ENCODE measurements at places on chromosomes 7 and 10.

DNA sequence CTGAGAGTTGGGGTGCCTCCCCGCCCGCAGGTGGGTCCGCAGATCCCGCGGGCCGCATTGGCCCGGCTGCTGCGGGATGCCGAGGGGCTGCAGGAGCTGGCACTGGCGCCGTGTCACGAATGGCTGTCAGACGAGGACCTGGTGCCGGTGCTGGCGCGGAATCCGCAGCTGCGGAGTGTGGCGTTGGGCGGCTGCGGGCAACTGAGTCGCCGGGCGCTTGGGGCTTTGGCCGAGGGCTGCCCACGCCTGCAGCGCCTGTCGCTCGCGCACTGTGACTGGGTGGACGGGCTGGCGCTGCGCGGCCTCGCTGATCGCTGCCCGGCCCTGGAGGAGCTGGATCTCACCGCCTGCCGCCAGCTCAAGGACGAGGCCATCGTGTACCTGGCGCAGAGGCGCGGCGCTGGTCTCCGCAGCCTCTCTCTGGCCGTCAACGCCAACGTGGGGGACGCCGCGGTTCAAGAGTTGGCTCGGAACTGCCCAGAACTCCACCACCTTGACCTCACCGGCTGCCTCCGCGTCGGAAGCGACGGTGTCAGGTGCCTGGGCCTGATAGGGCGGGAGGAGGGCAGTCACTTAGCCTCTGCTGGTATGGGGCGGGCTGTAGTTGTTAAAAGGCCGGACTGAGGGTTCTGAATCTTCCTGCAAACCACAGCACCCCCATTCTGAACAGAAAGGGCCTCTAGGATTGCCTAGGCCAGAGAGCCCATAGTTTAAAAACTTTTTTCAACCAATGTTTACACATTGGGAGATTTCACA, 1.3 kb downstream of the FBXL15 start:
- peak; percentile 37 for DNase-seq

GRCh38 chr7:65449505-65449852, 75.8 kb downstream of the ZNF92 start:
- no peak for DNase-seq

GRCh38 chr10:74643596-74643975, 182.8 kb upstream of the KAT6B start:
- DNase-seq, result no peak

- DNase-seq, result no peak
These were observed 190.1 kb upstream of the AKR1E2 start for GRCh38 chr10:4635883-4636282.

- DNase-seq, result no peak
These were observed 8.5 kb upstream of the GLCCI1 start for GRCh38 chr7:7959979-7960670.

DNA sequence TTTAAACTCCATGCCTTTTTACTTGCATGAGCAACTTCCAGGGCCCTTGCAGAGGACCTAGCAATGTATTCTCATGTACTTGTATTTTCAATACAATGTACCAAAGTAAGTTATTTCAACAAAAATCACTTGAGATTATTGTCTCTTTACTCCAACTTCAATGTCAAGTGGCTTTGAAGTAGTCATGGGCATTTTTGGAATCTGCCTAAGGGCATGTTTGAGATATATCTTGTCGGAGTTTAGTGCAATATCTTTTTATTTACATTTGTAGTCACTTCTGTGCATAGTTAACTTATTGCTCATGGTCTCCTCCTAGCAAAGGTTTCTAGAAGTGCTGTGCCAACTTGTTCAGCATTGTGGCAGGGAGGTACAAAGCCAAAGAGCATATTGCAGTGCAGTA, 508.7 kb upstream of the SEMA3D start:
- DNase-seq, result no peak

DNA sequence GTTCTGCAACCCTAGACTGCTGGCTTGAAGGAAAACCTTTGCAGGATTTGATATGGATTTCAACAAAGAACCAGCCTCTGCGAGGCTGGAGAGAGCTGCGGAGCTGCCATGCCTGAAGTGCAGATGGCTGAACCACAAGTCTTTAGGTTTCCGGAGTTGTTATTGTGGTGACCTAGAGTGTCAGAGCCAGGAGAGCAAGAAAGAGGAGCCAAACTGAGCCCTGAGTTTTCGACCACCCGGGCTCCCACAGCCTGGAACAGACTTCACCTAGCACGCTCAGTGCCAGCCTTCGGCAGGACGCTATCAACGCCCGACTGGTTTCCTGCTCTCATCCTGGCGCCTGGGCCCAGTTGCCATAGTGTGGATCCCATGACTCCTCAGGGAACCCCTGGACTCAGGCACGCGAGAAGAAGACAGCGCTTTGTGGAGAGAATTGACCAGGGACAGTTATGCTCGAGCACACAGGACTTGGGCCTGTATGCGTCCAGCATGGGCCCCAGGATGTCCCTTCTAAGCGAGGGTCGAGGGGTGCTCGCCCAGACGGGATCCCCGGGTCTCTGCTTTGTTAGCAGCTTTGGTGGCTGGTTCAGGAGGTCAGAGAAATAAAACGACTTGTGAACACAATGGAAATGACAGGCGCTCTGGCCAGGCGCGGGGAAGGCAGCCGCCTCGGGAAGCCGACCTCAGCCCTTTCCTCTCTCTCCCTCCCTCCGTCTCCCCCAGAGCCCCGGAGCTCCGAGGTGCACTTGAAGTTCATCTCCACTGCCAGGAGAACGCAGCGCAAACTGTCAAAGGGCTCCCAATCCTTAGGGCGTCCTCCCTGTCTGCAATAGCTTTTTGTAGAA, 1.8 kb upstream of the GAD2 start:
- no peak for DNase-seq

- no peak for DNase-seq
These were observed 396.5 kb upstream of the VWC2 start for GRCh38 chr7:49376817-49377375.

- DNase-seq, result peak; percentile 40
These were observed 9.8 kb downstream of the DNAJB12 start for GRCh38 chr10:72344932-72345331.

DNA sequence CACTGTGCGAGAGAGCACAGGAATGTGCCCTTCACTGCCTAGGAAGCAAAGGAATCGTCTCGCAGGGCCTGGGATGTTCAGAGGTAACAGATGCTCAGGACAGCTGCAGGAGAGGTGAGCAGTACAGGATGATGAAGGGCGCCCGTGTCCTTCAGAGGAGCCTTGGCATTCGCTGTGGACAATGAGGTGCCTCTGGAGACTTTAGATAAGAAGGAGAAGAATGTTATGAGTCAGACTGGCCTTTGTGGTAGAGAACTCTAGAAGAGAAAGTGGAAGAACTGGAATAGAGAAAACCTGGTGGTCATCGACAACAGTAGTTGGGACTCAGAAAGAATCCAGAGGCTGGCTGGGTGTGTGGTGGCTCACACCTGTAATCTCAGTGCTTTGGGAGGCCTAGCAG, 64.4 kb upstream of the LEP start:
- no peak for DNase-seq

GRCh38 chr10:103504181-103504783, 10.8 kb downstream of the NEURL1 start:
- peak; percentile 53 for DNase-seq

DNA sequence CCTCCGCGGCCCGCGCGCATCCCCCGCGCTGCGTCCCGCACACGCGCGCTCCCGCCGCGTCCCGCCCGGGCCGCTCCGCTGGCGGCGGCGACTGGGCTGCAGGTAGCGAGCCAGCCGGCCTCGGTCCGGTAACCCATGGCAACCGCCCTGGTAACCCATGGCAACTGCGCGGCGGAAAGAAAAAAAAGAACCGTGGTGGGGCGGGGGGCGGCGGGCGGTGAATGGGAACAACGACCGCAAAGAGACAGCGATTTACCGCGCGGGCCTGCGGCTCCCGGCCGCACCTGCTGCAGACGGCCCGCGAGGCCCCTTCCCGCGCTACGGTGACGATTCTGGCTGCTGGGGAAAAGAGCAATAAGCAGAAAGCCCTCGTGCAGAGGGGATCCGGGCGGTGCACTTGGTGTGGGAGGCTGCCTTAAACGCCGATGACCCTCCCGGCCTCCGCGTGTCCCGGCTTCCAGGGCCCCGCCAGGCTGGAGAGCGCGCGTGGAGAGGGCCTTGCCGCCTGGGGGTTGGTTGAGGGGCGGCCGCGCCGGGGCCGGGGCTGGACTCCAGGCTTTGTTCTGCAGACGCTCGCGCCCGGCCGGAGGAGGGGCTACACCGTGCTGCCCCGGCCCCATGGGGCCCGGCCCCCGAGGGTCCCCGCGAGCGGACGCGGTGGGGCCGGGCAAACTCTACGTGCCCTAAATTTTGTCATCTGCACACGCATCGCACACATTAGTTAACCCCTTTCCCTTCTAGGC, 84.7 kb downstream of the SNX10 start:
- peak; percentile 28 for DNase-seq

GRCh38 chr7:86933295-86933845, 126.1 kb downstream of the ELAPOR2 start:
- no peak for DNase-seq

GRCh38 chr10:10642751-10643150, 374.9 kb upstream of the CELF2 start:
- no peak for DNase-seq

DNA sequence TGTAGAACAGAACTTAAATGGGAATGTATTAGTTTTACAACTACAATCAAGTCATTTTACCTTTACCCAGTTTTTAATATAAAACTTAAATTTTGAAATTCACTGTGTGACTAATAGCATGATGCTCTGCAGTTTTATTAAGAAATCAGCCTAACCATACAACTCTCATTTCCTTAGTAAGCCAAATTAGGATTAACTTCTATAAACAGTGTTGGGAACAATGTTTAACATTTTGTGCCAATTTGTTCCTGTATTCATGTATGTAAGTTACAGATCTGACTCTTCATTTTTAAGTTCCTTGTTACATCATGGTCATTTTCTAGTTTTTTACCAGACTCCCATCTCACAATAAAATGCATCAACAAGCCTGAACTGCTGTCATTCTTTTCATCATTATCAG, 209.8 kb downstream of the ZEB1 start:
- DNase-seq, result no peak

GRCh38 chr10:21702633-21703111, 168.6 kb downstream of the MLLT10 start:
- DNase-seq, result no peak

DNA sequence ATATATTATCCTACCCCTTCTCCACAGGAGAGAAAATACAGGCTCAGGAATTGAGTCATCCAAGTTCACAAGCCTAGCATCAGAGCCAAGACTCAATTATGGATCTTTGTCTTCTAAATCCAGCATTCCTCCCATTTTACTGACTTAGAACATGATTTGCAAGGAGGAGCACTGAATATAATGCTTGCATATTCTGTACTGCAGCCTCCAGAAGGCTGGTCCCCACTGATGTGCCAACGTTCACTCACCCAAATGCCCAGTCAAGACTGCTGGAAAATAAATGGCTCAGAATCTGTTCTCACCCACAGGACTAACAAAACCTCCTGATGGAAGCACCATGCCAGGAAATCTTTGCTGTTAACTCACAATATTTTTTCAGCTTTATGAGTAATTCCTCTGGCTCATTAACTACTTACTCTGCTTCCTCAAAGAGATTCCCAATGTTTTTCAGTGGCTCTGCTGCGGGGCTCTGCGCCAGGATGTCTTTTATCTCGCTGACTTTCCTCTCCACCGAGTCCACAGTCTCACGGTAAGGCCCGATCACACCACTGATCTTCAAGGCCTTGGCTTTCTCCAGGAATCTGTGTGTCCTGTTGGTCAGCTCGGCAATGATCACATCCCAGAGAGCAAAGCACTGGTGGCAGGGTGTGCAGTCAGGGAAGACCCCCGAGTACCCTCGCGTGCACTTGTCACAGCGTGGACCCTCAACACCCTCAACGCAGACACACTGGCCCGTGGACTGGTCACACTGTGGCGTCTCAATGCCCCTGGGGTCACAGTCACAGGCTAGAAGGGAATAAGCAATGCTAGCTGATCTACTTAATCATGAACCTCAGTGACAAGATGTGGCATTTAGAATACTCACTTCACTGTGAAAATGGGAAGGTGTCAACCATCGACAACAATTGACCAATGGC, 48.8 kb downstream of the DLD start:
- DNase-seq, result no peak
